ENCODE measurements at places on chromosomes 5 and 9.

GRCh38 chr5:33997331-33997983, 10.4 kb downstream of the AMACR start:
- DNase-seq: peak; percentile 78

DNA sequence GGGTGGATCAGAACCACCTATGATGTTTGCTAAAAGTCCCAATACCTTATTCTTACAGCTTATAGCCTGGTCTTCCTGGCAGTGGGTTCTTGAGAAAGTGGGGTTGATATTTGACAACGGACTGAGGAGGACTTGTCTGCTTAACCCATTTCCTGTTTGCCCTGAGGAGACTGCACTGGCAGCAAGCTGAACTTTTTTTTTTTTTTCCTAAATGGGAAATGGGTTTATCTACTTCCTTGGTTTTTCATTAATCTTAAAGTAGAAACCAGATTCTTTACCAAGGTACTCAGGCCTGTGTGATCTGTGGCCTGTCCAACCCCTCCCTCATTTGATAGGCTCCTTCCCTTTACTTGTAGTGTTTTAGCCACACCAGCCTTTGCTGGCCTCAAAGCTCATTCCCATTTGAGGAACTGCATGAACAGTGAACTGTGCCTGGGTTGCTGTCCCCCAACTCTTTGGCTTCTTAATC, 47.1 kb downstream of the C9orf57 start:
- DNase-seq: no peak

DNA sequence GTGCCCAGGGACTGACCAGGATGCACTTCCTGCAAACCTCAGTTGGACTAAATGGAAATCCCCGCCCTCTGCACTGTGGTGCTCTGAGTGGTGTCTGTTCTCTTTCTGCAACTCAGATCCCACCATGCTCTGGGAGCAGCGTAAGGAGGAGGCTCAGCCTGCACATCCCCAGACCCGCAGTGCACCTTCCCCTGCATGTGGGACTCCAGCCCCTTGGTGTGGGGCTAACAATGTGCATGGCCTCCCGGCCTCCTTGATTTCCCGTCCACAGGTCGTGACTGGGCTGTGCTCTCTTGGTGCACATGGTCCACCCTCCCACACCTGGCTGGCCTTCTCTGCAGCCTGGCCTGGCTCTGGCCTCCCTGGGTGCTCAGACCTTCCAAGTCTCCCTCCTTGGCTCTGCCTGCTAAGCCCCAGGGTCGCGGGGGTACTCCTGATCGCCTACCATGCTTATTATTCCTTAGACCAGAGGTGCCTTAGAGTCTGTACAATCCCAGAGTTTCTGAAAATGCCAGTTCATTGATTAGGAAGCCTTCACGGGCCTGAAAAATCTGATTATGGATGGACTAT, 397.5 kb downstream of the IRX2 start:
- no peak for DNase-seq

GRCh38 chr5:56501781-56502557, 268.8 kb upstream of the ANKRD55 start:
- DNase-seq: no peak

DNA sequence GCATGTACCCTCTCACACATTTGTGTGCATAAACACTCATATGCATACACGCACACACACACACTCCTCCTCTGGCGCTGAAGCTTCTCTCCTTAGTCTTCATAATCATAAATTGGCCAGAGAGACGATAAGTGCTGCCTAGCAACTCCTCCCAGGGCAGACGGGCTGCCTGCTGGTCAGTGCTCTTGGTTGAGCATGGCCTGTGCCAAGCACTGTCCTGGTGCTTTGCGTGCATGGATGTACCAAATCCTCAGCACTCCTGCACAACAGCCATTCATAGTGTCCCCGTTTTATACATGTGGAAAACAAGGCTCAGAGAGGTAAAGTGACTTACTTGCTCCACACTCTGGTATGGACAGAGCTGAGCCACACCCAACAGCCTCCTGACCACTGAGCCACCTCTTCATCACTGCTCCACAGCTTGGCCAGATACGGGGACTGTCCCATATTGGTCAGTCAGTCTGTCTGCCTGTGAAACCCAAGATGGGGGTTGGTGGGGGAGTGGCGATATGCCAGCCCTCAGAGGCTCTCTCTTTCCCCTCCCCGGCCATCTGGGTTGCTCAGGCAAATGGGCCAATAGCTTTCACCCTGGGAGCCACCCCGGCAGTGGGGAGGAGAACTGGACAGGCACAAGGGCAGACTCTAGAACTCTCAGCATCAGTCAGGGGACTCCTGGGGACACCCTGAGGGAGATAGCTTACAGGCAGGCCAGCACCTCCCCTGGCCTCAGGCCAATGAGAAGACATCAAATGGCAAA, 64.3 kb upstream of the GARNL3 start:
- no peak for DNase-seq

DNA sequence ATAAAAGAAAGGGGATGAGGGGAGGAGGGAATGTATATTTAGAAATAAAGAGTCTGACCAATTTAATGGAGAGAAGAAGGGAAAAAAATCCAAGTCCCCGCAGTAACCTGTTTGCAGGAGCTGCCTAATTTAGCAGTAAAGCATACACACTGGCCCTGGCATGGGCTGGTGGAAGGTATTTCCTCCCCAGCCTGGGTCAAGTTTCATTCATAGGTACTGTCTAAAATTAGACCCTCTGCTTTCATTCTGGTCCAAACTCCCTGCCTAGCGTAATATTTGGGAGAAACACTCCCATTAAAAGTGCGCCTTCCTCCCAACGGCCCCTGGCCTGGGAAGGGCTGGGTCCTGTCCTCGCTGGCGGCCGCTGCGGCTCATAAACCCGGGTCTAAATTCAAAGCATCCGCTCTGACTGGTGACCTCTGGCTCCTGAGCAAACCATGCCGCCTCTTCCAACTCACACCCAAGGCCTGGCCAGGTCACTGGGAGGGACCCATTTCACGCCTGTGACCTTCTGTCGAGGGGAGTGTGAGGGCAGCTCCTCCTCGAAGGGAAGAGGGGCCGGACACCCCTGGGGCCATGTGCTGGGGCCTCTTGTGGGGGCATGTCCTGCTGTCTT, 123.2 kb downstream of the FGF18 start:
- DNase-seq: no peak

DNA sequence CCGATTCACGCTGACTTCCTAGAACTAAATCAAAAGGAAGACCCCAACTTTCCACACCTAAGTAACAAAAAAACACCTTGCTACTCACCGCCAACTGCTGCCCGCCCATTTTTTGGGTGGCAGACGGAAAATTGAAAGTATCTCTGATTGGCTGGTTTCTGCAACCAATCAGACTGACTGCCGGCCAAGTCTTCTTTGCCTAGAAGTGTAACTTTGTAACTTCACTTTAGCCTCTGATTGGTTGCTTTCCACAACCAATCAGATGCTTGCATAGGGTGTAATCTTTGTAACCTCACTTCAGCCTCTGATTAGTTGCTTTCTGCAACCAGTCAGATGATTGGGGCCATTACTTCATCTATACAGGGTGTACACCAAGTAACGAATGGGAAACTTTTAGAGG, 42.6 kb upstream of the ANKH start:
- no peak for DNase-seq

DNA sequence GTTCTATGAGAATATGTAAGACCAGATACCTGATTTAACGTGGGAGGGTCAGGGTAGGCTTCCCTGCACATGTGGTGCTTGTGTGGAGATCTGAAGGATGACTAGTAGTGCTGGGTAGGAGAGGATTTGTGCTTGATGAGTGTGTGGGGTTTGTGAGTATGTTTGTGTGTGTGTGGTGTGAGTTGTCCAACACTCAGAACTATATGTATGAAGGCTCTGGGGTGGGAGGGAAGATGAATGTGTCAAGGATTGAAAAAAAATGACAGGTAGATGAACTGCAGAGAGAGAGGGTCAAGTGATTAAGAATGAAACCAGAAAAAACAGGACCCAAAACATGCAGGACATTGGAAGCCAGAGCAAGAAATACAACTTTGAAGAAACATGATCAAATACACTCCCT, 154.6 kb upstream of the NR3C1 start:
- no peak for DNase-seq

GRCh38 chr5:60287174-60287771, 393.7 kb upstream of the PDE4D start:
- no peak for DNase-seq

DNA sequence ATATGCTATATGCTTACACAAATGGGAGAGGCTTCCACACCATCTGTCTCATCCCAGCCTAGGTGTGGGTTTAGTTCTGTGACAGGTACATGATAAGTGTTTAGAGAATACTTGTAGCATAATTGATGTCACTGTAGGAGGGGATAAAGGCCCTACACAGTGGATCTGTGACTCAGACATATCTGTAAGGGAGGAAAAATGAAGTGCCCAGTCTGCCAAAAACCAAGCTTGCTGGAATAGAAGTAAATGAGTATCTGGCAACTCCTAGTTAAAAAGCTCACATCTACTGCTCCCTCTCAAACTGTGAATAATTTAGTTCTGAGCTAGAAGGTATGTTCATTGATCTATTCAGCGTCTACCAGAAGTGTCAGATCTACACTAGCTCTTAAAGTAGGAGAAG, 38.9 kb upstream of the FAM174A start:
- no peak for DNase-seq

DNA sequence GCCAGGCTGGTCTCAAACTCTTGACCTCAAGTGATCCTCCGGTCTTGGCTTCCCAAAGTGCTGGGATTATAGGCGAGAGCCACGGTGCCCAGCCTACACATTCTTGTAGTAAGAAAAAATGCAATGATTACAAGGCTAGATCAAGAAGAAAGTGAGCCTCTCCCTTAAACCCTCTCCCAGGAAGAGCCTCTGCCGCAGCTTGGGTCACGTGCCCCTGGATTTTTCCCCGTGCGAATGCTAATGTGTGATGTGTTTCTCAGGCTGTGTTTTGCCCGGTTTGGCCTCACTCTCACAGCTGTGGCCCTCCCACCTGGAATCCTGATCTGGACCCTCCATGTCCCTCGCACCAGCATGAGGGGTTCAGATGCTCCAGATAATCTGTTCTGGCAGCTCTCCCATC, 6.9 kb downstream of the PLPP7 start:
- no peak for DNase-seq

DNA sequence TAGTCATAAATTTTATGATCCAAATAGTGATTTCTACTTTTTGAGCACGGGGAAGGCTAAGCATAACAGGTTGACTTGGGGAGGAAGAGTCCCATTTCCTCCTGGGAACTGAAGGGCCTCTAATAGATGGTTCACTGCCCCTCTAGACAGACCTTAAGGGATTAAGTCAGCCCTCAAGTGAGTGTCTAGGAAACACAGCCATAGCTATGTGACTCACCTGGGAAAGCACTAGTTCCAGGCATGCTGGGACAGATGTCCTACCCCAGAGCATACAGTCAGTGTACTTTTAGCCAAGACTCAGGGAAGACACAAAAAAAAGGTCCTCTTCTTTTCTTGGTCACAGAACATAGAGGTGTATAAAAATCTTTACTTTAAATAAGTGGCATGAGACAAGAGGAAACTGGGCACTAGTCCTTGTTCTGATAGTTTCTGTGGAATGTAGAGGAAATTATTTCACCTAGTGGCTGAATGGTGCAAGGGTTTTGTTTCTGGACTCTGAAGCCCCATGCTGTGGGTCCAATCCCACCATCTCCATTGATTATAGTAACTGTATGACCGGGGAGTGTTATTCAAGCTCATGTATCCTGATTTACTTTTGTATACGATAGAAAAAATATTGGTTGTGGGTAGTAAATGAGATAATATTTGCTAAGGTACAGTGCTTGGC, 86.0 kb downstream of the NREP start:
- DNase-seq: no peak

DNA sequence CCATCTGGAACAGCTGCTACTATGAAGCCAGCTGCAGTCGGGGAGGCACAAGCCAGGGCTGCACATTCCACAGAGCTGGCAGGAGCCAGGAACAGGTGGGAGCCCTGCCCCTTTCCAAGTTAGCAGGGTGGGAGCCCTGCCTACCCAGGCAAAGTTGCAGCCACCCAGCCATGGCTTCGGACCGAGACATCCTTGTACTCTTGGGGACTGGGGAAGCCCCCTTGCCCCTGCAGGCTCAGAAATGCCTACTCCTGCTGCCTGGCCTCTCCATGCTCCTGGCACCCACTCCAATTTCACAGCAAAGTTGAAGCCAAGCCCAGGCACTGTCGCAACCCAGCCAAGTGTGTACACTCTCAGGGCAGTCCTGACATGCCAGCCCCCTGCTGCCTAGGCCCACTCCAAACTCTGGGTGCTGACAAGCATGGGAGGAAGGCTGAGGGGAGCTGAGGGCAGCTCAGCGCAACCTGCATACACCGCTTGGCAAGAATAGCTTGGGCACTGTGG, 165.1 kb downstream of the RNF180 start:
- DNase-seq: no peak

- no peak for DNase-seq
Measured at GRCh38 chr5:78361631-78361993, 1.2 kb downstream of the SCAMP1 start.

GRCh38 chr9:26892251-26893029, at the start of gene CAAP1:
Gene CAAP1 (minus strand): TSS chr9:26892802. CDS start chr9:26892715, 87 bp downstream.
- peak; percentile 78 for DNase-seq

DNA sequence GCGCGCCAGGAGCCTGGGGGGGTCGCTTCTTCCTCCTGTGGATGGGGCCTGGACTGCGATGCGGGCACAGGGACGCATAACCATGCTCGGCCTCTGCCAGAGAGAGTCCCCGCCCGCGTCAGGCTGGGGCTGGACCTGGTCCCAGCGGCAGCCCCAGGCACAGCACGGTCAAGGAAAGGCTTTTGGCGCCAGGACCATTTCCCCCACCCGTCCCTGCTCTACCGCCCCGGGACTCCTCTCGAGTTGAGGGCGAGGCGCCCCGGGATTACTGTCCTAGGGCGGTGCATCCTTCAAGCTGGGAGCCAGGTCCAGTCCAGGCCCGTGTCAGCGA, 341 bp downstream of the MXD3 start:
- no peak for DNase-seq

GRCh38 chr5:131523500-131524185, 111.4 kb downstream of the RAPGEF6 start:
- no peak for DNase-seq

DNA sequence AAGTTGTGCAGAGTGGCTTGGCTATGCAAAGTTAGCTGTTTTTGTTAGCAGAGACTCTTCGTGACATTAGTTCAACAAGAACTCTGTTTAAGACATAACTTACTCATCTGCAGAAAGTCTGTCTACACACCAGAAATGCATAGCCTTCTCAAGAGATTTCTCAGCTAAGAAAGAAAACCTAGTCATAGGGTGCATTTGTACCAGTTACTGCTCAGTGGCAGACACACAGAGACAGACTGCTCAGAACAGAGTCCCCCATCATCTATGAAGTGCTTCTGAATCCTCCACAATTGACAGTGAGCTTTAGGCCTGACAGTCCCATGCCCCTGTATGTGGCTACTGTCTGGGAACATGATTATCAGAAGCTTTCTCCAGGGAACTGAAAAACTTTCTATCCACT, 56.1 kb upstream of the IFNK start:
- no peak for DNase-seq

DNA sequence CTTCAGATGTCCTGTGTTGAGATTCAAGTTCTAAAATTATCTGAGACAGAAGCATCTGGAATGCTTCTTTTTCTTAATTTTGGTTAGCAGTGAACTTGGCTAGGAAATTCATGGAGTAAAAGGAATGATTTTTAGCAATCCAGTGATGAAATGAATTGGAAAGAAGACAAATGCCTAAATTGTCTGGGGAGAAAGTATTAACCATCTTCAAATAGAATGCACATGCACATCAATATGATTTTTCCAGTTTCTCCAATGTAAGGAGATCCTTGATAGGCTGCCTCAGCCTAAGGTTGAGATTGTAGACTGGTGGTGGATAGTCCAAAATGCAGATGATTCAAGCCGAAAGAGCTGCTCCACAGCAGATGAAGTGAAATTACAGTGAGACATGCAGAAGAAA, 106.7 kb downstream of the PCSK5 start:
- no peak for DNase-seq

Data from tibial nerve (tissue), 4 donors.